ENCODE measurements at places on chromosomes 1 and 21.

- no peak for DNase-seq
Measured at GRCh38 chr1:22517956-22518355, 45.3 kb upstream of the EPHA8 start.

DNA sequence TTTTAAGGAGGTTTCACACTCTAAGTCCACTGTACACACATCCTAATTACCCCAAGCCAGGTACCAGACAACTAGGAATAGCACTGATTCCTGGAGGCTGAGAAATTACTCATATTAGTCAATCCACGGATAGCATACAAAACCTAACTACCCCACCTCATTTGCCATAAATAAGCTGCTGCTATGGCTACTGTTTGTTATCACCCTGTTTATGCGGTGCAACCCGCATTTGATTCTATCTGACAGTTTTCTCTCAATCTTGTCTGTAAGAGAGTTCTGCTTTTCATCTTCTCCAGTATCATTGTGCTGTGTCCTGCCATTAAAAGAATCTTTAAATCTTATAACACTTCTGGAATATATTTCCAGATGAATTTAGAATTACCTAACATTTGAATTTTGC, 1496.5 kb downstream of the PLA2G4A start:
- no peak for DNase-seq

- DNase-seq = no peak
Measured at GRCh38 chr1:48532976-48533375, 61.0 kb upstream of the SPATA6 start.

GRCh38 chr1:53686091-53686964, 52.6 kb downstream of the GLIS1 start:
- no peak for DNase-seq

DNA sequence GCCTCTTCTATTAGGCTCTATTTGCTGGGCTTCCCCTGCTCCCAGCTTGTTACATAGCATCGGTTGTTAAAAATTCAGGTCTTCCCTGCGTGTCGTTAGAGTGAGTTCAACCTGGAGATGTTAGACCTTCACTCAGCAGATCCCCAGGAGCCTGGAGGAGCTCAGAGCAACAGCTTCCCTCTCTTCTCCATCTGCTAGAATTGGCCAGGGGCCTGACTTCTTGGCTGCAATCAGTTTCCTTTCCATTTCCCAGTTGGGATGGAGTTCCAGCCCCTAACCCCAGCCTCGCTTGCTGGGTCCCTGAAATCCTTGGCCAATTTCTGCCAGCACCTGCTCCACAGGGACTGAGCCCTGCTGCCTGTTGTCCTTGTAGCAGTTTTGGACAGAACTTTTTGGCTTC, 55.9 kb downstream of the MT1HL1 start:
- no peak for DNase-seq

GRCh38 chr21:42590431-42591131, 62.8 kb upstream of the PDE9A start:
- no peak for DNase-seq

DNA sequence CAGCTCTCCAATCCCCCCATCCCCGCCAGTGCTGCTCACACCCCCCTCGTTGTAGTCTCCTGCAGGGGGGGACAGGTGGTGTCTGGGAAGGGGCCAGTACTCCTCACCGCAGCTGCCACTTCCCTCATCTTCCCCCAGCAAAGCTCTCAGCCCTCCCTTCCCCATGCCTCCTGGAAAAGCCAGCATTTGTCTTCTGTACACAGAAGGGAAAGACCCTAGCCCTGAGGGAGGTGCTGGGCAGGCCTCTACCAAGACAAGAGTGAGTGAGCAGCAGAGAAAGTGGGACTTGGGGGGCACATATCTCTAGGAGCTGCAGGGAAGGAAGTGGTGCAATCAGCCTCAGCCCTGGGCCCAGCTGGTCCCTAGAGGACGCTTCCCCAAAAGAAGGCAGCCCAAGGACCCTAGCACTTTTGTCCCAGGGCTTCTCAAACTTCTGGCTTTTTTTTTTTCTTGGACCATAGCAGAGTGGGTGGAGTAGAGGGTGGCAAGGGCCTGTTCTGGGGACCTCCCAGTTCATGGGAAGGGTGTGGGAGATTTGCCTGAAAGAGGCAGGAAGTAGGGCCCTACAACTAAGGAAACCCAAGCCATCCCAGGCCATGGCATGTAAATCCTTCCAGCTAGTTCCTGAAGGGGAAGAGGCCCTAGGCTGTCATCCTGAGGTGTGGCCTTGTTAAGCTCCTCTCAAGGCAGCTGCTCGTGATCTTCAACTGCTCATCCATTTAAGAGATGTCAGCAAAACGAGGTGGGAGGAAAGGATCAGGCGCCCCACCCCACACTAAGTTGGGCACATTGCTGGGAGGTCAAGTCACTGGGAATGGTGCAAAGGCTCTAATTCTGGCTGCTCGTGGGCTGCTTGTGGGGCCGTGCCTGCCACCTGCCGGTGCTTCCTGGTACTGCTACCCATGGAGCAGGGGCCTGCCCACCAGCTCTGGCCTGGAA, 12.6 kb downstream of the ZC3H12A start:
- DNase-seq = peak; percentile 67

DNA sequence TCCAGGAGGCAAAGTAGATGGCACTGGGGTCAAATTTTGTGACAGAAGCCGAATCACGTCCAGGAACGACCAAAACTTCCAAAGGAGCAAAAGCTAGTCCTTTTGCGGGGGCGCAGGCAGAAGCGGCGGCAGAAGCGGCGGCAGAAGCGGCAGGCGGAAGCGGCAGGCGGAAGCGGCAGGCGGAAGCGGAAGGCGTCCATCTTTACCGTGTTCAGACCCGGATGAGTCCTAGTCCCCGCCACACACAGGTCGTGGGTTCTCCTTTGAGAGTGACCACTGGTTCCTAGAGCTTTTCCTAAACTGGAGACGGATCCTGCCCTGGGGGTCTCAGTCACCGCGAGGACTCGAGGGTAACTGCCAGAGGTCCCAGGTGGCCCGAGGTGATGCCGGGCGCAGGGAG, 53.6 kb downstream of the POFUT2 start:
- no peak for DNase-seq

- no peak for DNase-seq
Measured at GRCh38 chr1:20108366-20109123, 10.8 kb downstream of the PLA2G2D start.
